RWPE2 (cell line): ENCODE measurements at places on chromosomes 5 and 9.

DNA sequence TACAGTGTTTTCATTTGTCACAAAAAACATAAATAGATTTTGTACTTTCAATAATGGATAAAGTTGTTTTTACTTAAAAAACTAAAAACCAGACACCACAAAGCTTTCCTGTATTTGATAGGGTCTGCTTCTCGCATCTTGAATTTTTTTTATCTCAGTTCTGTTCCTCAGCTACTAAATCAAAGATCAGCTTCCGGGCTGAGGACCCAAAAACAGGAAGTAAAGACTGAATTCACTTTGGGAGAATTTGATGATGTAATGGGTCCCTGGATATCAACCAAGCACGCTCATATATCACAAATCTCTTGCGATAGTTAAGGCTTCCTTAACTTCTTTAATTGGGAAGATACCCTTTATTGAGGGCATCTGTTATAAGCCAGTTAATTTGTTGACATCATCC, 24.1 kb downstream of the ITK start:
- no peak for DNase-seq

DNA sequence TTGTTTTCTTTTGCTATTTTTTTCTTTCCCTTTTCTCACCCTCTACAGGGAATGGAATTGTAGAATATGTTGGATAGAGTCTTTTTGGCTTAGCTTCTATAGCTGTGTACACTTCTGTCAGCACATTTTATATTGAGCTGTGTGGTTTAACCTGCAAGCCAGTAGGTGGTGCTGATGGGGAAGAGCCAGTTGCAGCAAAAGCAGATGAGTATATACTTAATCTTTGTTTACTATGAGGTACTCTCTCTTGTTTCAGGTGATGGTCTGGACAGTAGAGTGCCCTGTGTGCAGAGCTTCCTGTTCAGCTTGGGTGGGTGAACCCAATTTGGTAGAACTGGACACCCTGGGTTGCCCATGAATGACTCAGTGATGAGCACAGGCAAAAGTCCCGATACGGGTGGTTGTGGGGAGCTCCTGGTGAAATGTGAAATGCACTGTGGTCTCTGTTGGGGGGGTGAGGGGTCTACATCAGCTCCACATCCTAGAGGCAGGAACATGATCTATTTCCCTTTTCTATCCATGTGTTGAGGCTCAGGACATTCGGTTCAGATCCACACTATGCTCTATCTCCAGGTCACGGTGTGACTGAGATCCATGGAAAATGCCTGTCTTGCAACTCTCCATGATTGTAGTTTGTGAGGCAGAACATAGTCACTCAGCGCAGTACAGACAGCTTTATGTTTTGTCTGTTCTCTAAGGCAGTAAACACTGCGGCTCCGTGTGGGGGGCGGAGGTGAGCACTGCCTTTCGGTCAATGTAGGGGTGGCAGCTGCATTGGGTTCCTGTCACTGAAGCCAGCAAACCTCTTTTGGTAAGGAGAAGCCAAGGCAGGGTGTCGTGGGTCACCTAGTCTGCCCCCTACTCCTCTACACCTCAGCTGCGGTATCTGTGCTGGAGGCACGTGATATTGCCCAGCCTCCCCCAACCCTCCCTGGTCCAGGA, 353.2 kb downstream of the PRR16 start:
- no peak for DNase-seq

GRCh38 chr9:122402403-122402871, 31.6 kb downstream of the PTGS1 start:
- no peak for DNase-seq

DNA sequence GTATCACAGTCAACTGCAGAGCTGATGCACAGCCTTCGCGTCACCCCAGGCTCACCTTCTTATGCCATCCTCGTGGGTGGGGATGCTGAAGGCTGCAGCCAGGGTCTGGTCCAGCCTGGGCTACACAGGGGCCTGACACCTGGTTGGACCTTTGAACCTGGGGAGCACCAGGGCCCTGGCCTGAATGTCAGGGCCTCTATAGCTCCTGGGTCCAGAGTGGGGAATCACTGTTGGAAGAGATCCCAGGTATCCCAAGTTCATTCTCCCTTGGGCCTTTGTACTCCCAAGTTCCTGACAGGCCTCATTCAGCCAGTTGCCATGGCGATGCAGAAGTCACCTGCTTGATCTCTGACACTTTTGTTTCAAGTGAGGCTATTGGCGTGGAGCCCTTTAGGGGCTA, 43.8 kb downstream of the ZNF618 start:
- DNase-seq, result no peak

GRCh38 chr9:95003689-95004410, 277.4 kb downstream of the AOPEP start:
- no peak for DNase-seq

- DNase-seq, result no peak
These were observed 47.1 kb downstream of the SEMA5A start for GRCh38 chr5:9498541-9499497.

DNA sequence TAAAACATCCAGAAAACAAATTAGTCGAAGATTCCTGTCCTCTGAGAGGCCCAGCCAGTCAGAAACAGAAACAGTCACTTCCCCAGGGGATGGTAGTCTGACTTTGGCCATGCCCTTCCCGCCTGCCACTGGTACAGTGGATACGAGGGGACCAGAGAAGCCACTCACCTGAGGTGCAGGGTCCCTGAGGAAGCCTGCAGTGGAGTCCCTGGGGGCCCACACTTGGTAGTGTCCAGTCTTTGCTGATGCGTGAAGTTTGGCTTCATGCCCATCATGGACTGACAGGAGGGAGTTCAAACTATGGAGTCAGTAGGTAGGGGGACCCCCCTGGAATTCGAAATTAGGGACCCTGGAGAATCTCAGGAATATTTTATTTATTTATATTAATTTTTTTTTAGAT, 147.5 kb downstream of the DAB2IP start:
- DNase-seq, result no peak

- DNase-seq, result no peak
These were observed 35.3 kb upstream of the IQGAP2 start for GRCh38 chr5:76367623-76368371.

DNA sequence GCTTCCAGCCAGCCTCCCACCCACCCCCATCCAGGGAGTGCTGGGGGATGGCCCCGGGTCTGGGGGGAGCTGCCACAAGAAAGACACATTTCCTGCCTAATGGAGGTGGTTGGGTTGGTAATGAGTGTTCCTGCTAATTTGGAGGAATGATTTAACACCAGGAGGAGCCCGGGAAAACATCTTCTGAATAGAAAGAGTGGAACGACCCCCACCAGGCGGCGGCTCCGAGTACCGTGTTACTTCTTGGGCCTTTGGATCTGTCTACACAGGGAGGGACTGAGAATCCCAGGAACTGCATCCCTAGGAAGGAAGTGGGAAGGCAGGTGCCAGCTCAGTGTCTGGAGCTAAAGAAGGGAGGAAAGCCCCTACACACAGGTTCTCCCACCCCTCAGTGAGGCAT, 64.6 kb downstream of the TSPAN17 start:
- no peak for DNase-seq

GRCh38 chr9:131598121-131598520, 52.8 kb downstream of the PRRT1B start:
- no peak for DNase-seq

DNA sequence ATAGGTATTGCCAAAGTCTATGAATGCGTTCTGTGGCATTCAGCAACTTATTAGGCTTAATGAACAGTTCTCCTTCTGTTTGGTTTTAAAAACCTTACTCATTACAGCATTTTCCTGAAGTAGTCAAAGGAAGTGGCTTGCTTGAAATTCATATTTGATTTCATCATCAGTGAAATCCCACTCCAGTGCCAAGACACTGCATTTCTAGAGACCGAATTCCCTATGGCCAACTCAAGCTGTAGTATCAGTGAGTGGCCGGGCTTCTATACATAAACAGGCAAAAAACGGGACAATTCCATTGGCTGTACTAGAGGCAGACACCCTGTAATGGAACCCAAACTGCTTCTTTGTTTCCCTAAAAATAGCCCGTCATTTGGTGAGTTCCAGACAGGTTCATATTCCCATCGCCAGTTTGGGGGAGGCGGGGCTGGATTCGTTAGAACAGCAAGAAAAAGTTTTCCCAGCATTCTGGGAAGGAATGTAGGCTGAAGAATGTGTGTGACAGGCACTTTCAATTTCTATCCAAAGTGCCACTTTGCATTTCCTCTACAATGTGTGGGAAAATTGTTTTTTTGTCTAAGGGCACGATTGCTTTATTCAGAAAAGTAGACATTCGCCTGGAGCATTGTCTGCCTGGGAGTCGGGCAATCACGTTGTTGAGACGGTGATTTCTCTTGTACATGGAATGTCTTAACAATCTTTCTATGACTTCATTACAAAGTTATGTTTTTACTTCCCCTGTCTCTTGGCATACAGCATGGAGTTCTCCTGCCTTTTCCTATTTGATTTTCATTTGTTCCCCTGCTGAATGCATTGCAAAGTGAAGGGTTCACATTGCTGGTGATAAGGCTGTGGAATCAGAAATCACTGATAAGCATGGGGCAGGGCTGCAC, 141.8 kb upstream of the MAST4 start:
- no peak for DNase-seq

DNA sequence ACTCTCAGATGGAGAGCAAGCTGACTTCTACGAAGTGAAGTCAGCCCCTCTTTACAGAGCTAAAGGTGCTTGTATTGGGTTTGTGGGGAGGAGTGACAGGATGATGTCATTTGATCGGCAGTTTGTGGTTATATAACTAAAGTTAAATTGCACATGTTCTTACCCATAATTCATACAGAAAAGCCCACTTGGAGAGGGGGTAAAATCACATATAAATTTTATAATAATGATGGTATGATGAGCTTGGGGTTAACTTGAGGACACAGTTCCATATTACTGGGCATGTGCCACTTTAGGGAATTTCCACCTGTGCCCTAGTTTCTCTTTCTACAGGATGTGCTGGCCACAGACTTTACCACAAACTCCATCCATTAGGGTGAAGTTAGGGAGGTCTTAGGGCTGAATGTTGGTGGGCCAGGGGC, 1178.6 kb upstream of the CDH9 start:
- no peak for DNase-seq

GRCh38 chr9:86039991-86040860, 59.1 kb downstream of the GOLM1 start:
- DNase-seq, result no peak

DNA sequence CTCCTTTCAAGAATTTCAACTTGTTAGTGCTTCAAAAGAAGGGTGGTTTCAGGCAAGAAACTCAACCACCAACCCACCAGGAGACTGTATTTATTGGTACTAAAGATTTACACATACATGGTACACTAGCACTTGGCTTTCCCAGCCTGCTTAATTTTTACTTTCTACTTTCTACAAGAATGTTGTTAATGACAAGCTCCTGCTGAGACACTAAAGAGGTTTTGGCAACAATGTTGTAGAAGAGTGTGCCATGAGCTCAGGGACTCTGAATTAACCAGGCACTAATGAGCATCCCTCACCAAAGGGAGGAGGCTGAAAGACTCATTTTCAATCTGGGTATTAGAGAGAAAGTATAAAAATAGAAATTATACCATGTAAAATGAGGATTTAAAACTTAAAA, 195.0 kb downstream of the KIAA0825 start:
- no peak for DNase-seq

DNA sequence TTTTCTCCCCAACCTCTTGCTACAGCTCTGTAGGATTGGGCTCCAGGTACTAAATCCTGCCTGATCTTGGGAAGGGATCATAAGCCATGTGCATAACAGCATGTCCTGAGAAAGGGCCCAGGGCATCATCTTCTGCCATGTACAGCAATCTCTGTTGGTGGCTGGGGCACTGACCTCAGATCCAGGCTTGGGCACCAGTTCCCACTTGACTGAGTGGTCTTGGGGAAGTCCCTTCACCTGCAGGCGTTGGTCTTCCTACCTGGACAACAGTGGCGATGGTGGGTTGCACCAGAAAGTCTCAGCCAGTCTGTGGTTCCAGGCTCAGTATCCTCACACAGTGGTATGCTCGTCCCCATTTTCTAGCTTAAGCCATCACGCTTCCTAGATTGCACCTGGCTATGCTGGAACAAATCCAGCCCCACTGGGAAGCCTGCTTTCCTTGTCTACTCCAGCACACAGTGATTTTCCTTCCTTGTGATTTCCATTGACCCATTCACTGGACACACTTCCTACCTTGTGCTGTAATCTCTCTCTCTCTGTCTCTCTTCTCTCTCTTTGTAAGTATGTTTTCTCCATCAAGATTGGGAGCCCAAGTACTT, 121.7 kb upstream of the PITX1 start:
- no peak for DNase-seq

DNA sequence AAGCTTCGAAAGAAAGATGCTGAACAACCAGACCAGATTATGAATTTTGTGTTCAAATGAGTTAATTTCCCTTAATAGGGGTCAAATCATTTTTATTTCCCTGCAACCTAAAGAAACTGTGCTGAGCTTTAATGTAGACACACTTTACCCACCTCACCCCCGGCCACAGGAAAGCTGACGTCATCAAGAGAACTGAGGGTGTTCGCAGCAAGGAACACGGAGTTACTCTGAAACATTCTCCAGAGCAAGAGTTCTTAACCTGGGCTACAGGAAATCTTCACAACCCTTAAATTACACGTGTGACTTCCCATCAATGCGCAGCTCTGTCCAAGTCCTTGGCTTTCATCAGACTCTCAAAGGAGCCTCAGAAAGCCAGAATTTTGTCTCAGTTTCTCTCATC, 116.3 kb downstream of the COL23A1 start:
- no peak for DNase-seq

DNA sequence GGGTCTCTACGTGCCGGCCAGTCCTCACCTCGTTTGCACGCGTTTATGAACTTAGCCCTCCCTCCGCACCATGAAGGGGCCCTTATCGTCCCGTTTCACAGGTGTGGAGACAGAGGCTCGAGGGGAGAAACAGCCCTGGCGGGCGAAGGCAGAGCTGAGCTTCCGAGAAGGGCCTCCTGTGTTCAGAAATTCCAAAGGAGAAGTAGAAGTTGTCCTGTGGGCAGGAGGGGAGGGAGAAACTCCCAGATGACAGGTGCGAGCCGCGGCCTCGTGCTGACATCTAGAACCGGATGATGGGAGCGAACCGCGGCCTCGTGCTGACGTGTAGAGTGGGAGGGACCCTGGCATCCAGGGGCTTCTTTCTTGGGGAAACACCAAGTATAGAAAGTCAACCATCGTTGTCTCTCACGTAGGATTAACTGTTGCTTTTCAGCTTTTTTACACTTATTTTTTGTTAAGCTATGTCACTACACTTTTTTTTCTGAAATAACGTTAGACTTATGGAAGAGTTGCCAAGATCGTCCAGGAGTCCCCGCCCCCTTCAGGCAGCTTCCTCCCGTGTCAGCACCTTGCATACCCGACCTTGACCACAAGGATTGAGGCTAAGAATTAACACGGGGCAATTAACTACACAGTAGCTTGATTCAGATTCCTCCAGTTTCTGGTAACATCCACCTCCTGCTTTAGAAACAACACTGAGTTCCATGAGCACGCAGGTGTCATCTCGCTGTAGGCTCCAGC, 42.8 kb upstream of the NKD2 start:
- peak; percentile 64 for DNase-seq
